Urinary bladder (tissue), 4 donors: ENCODE measurements at places on chromosomes 1 and 21. TPM values are rescaled to one million over a fixed set of nuclear protein-coding genes. Genes with fewer than 3 reads are reported as not detected.

Gene UAP1
- total RNA-seq: 54.8 TPM

Gene SYTL1
- 12.8 TPM for total RNA-seq

Gene ADAM30
- total RNA-seq: not detected

Gene PTAFR
- 3.0 TPM for total RNA-seq

DNA sequence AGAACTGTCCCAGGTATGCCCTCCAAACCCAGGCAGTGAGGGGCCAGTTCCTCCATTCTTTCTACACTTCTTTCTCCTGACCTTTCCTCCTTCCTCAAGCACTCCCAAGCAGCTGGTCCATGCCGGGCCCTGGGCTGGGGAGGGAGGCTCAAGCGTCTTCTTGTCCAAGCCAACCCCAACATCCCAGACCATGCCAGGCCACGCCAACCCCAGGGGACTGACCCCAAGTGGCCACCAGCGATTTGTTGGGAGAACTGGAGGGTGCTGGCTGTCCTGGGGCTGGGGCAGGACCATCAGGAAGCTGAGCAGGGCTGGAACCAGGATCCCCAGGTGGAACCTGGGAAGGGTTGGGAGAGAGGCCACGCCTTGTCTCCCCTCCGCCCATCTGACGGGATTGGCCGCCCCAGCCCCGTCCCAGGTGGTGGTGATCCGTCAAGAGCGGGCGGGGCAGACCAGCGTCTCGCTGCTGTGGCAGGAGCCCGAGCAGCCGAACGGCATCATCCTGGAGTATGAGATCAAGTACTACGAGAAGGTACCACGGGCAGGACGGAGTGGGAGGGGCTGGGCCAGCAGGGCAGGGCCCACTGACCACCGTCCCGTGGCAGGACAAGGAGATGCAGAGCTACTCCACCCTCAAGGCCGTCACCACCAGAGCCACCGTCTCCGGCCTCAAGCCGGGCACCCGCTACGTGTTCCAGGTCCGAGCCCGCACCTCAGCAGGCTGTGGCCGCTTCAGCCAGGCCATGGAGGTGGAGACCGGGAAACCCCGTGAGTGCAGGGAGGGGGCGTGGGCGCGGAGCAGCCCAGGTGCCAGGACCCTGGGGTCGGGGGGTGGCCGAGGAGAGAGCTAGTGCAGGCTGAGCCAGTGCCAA lies 29.9 kb downstream of the EPHA8 start:
- no peak for DNase-seq

- DNase-seq: no peak
Observed at GRCh38 chr1:225811622-225812487, 1.9 kb downstream of the EPHX1 start.

GRCh38 chr1:18927082-18927653 lies 24.8 kb upstream of the ALDH4A1 start:
- no peak for DNase-seq

GRCh38 chr1:185104083-185104482 lies 52.7 kb downstream of the TRMT1L start:
- no peak for DNase-seq

DNA sequence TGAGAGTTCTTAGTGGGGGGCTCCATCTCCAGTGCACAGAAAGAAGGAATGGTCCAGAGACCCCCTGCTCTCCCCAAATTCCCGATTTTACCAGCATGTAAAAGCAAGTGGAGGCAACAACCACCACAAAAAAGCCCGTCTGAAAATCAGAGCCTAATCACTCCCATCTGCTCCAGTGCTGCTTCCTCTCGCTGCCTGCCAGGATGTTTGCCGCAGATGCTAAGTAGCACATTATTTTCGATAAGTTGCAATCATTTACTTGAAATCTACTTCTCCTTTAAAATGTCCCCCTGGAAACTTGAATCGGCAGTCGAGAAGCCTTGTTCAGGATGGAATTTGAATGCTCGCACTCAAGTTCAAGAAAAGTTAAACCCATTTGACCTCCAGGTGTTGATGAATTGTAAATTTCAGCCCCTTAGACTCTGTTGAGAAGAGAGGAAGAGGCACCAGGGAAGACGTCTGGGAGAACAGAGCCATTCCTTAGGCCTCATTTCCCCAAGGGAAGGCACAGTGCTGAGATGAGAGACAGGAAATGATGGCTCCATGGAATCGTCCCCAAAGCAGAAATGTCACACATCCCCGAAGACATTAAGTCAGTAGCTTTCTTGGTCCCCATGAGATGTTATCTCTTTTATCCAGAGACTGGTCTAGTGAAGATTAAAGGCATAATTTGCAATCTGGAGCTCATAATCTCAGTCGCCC lies 221.3 kb downstream of the PBX1 start:
- DNase-seq: no peak

DNA sequence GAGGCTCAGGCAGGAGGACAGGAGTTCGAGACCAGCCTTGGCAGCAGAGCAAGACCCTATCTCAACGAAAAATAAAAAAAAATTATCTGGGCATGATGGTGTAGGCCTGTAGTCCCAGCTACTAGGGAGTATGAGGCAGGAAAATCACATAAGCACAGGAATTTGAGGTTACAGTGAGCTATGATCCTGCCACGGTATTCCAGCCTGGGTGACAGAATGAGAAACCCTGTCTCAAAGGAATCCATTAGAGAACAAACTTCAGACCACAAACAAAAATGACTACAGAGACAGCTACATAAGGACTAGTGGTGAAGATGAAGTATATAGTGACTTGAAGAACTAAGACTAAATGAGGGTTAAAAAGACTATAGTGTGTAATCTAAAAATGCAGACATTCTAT lies 233.1 kb downstream of the RERE start:
- DNase-seq: no peak

- DNase-seq: no peak
Observed at GRCh38 chr1:187261637-187262036, 432.9 kb downstream of the PLA2G4A start.
